ENCODE measurements at places on chromosomes 7 and 10.

GRCh38 chr7:33692956-33693355 lies 212.4 kb upstream of the BMPER start:
- DNase-seq, result no peak

DNA sequence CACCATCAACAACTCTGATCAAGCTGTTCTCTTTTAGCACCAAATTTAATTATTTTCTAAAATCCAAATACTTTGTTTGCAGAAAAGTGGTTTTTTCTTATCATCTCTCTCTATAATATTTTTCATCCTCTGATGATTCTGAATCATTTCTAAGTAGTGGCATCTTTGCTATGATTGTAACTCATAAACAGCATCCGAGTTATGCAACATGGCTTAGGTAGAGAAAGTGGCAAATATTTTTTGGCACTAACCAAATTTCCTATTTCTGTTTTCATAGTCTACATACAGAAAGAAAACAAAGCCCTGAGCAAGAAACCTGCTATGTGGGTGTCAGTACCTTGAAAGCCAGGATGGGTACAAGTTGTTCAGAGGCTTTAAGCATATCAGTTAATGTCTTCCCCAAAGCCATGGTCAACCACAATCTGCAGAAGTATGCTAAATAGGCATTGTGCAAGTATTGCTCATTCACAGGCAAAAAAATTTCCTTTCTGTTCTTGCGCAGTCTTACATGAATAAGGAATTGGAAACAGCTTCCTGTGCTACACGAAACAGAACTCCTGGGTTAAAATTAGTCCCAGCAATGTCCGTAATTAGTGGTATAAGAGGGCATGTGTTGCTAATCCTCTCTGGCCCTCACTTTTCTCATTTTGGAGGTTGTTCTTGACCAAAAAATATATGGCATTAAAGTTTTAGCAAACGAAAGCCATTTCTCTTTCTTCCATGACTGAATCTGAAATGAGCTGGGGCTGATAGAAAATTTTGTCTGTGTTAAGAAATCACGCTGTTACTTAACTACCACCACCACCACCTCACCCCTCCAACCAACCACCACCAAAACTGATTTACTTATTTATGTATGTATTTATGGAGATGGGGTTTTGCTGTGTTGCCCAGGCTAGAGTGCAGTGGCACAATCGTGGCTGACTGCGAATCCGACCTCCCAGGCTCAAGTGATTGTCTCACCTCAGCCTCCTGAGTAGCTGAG lies 325.6 kb upstream of the MAGI2 start:
- DNase-seq, result no peak

DNA sequence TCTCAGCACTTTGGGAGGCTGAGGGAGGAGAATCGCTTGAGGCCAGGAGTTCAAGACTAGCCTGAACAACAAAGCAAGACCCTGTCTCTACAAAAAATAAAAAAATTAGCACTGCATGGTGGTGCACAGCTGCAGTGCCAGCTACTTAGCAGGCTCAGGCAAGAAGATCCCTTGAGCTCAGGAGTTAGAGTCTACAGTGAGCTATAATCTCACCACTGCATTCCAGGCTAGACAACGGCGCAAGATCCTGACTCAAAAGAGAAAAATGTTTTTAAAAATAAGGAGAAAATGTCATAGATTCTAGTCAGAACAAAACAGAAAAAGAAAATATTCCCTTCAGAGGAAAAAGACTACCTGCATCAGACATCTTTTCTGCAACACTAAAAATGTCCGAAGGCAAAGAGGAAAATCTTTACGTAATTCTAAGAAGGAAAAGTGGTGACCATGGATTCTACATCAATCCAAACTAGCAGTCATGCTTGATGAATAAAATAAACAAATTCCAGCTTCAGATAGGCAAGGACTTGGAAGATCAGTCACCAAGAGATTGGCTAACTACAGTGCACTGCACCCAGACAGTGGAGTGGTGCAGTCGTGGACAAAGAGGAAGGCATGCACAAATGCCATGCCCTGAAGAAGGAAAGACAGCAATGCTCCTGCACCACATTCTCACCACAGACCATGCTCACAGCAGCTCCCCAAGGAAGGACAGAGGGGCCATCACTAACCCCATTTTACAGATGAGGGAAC lies 54.3 kb downstream of the ERCC6 start:
- no peak for DNase-seq

DNA sequence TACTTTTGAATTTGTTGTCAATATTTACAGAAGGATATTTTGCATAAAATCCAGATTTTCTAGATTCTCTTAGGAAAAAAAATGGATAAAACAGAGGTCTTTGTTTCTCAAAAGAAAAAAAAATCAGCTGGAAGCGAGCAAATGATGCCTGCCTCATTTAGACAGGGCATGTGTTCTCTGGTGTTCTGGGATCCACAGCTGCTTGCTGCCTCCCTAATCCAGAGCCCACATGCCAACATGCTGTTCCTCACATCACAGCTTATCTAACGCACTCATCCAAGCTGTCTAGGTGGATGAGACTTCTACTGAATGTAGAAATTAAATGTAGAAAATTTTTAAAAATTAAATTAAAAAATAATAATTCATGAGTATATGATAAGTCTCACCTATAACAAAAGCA lies 630.1 kb downstream of the SORCS1 start:
- no peak for DNase-seq

- DNase-seq, result no peak
These were observed 30.0 kb upstream of the VDAC2 start for GRCh38 chr10:75180592-75180991.

GRCh38 chr7:55050281-55050680 lies 31.5 kb downstream of the EGFR start:
- no peak for DNase-seq

DNA sequence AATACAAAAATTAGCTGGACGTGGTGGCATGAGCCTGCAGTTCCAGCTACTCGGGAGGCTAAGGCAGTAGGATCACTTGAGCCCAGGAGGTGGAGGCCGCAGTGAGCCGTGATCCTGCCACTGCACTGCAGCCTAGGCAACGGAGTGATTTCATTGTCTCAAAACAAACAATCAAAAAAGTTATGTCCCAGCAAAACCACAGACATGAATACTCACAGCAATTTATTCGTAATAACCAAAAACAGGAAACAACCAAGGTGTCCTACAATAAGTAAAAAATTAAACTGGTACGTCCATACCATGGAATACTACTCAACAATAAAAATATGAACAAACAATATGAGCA lies 11.6 kb upstream of the CYTH3 start:
- no peak for DNase-seq

DNA sequence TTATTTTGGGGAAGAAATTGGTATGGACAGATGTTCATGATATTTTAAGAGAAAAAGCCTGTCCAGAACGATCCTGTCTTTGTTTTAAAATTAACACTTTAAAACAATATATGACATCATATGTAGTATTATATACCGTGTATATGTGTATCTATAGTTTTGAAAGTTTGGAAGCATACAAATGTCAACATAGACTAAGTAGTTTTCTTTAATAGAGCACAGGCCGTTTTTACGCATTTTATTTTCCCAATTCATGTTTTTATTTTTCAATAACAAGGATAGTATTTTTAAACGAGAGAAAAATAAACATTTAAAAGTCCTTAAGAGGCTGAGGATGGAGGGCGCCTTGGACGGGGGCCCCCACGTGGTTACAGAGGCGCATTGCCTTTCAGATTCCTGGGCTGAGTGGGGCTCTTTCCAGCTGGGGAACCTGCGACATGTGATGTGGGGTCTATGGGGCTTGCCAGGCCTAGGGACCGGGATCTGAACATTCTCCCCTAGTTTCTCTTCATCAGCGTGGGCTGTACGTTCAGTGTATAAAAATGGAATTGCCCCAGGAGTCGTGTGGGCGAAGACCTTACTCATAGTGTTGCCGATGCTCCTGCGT lies 127.8 kb upstream of the ZNF746 start:
- DNase-seq, result peak; percentile 24

GRCh38 chr7:127366680-127367079 lies 25.8 kb downstream of the ZNF800 start:
- no peak for DNase-seq

- no peak for DNase-seq
These were observed 15.1 kb upstream of the CYP2E1 start for GRCh38 chr10:133511907-133512528.

DNA sequence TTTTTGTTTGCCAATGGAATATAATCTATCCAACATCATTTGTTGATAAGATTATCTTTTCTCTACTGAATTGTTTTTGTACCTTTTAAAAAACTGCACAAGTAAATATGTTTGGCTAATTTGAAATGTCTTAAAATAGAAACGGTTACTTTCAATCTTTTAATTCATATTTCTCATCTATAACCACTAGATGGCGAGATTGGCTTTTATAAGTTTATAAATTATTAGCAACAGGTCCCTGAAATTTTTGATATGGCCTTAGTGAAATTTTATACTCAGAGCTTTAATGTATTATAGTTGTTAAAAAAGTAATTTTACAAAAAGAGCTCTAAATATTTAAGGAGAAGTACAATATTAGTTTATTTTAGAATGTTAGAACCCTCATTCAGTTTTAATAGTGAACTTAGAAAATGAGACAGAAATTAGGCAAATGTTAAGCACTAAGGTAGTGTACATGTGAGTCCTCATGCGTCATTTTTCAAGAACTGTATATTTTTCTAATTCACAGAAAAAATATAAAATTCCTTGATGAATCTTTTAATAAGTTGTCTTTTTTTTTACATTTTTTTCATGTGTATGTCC lies 592.5 kb downstream of the ARL4A start:
- DNase-seq, result no peak

GRCh38 chr7:116499168-116500077 lies at the start of gene CAV2:
CAV2 (plus strand) TSS chr7:116499738; CDS start chr7:116499782, 44 bp downstream.
- peak; percentile 4 for DNase-seq

- no peak for DNase-seq
These were observed 72.9 kb downstream of the MKI67 start for GRCh38 chr10:128053356-128053755.

DNA sequence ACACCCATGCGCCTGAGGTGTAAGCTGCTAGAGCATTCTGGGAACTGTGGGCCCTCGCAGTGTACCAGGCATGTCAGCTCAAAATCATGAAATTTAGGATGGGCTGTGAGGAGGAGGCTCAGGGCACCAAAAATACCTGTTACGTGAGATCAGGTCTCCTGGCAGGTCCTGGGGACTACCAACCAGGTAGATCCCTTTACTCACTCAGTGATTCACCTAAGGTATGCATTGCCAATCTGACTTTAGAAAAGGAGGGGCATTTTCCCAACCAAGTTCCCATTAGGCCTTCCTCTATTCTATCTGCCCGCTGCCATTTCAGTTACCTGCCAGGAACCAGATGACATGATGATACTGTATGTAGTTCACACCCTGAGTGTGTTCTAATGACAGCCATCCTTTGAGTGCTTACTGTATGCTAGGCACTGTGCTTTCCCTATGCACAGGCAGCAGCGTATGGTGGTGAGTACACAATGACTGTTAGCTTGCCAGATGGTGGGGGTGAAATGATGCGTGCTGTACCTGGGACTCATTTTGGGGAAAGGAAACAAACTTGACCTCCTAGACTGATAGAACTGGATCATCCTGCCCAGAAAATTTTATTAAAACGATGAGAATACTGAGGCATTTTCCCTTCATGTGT lies 62.0 kb downstream of the CFAP58 start:
- no peak for DNase-seq

- no peak for DNase-seq
These were observed 39.2 kb upstream of the DNAJC1 start for GRCh38 chr10:22042557-22043326.

DNA sequence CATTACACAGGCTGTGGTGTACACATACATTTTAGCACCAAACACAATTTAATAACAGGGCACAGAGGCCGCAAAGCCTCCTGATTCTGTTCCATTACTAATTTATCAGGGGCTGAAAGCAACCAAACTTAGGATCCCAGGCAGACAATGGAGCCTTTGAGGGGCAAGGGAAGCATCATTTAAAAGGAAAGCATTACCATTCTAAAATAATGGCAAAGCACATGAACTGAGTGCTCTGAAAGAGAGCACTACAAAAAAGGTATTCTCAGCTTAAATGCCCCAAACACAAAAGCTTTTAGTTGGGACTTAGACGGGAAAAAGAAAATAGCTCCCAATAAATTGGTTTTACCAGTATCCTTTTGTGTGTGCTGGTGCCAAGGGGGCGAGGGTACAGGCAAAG lies 282.0 kb upstream of the ETV1 start:
- DNase-seq, result no peak

GRCh38 chr7:76340617-76341131 lies 18.1 kb downstream of the YWHAG start:
- no peak for DNase-seq

GRCh38 chr7:93036149-93036640 lies 81.6 kb downstream of the SAMD9 start:
- DNase-seq, result no peak

All from stimulated activated CD8-positive, alpha-beta memory T cell treated with anti-CD3 and anti-CD28 coated beads, Interleukin-12 subunit alpha, Interleukin-12 subunit beta, amount 100 ng/mL, for 4 hours (primary cell).